Cardiac muscle cell (in vitro differentiated cells and primary cell): ENCODE measurements at places on chromosomes 2 and 18. TPM values are rescaled to one million over a fixed set of nuclear protein-coding genes. Genes with fewer than 3 reads are reported as not detected.

DNA sequence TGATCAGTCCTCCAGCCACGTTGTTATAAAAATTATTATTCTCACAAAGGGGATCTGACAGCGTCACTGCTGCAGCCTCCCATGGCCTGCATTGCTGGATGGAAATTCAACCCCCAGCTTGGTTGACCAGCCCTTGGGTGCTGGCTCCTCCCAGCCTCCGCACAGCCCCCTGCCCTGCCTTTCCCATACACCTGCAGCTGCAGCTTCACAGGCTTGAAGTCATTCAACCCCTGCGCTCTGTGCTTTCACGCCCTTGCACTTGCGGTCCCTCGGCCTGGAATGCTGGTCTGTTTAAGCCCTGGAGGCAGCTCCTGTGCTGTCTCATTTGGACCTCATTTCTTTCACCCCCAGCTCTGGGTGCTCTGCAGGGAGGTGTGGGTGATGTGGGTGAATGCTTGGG lies 860 bp upstream of the CD8A start:
- no peaks in the 10 kb centered on the region for H3K4me1 ChIP-seq
- DNase-seq: no peak
- H3K27me3 ChIP-seq: peaks cover 87% of the 10 kb centered on the region
- H3K4me3 ChIP-seq: no peak overlapping the region

- H3K4me3 ChIP-seq: no peak overlapping the region
- no peak overlapping the region for H3K27ac ChIP-seq
- DNase-seq: peak; percentile 52
- H3K27me3 ChIP-seq: no peaks in the 10 kb centered on the region
These were observed 1085.4 kb upstream of the NRXN1 start for GRCh38 chr2:52117299-52117698.

- H3K27ac ChIP-seq: no peak overlapping the region
- H3K4me1 ChIP-seq: no peaks in the 10 kb centered on the region
- H3K27me3 ChIP-seq: no peaks in the 10 kb centered on the region
- no peak for DNase-seq
- no peaks in the 10 kb centered on the region for H3K36me3 ChIP-seq
These were observed 362.0 kb downstream of the SOX11 start for GRCh38 chr2:6054161-6054671.

Gene CCL20
- 0.21 TPM in 1 of 2 replicates, not detected in the other for polyA plus RNA-seq

DNA sequence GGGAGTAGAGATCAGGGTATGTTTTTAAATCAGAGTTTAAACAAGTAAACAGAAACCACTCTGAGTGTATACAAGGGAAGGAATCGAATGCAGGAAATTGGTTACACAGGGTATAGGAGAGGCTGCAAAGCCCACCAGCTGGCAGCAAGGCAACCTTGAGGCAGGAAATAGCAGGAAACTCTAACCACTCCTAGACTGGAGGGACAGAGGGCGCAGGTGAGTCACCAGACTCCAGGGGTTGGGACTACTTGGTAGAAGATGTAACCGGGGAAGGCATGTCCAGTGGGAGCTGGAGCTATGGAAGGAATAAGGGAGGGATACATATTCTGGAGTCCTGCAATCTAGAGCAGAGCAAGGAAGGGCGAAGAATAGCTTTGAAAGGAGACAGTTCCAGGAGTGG lies 152.3 kb downstream of the MEIS1 start:
- no peaks in the 10 kb centered on the region for H3K4me1 ChIP-seq
- H3K4me3 ChIP-seq: no peak overlapping the region
- H3K27me3 ChIP-seq: peaks cover 21% of the 10 kb centered on the region
- H3K27ac ChIP-seq: no peak overlapping the region

Gene LYPD6
- 5.8 and 7.4 TPM in 2 replicates for polyA plus RNA-seq

Gene MC2R
- polyA plus RNA-seq: not detected in 2 replicates

DNA sequence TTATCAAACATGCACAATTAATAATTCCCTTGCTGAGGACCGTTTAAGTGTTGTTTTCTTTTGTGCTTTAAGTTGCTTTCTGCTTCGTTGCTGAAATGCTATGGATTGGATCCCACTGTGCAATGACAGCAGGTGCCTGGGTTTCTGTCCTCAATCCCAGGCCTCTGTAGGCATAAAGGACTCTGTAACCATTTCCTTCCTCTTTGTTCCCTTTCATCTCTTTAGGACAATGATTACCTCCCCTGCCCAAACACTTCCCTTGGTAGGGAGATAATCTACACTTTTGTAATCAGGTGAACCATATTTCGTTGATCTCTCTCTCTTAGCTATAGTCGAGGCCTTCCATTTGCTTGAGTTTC lies 58.6 kb upstream of the LYPD6B start:
- DNase-seq: no peak
- no peak overlapping the region for H3K4me3 ChIP-seq
- no peak overlapping the region for H3K27ac ChIP-seq
- no peaks in the 10 kb centered on the region for H3K4me1 ChIP-seq

DNA sequence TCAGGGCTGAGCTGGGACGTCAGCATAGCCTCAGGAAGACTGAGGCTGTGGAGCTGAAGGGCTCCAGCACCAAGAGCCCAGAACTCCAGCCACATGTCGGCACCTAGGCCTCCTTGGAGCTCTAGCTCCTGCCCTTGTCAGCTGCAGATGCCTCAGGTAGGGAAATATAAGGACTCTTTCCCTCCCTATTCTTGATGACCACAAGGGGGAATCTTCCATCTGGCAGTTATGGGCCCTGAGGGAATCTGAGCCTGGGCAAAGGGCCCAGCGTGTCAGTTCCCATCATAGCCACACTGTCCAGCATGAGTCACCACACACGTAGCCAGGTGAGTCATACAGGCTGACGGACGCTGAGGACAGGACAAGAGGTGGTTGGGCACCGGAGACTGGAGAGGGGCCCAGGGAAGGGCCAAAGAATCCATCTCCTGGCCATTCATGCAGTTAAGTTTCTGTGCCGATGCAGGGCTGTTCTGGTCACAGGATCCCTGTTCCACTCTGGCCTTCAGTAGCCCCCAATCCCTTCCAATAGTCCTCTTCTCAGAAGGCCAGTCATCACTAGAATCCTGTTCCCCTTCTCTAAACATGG lies 1.8 kb downstream of the MPV17 start:
- H3K4me3 ChIP-seq: no peak overlapping the region
- peaks cover 8% of the 10 kb centered on the region for H3K4me1 ChIP-seq
- no peaks in the 10 kb centered on the region for H3K27me3 ChIP-seq
- H3K36me3 ChIP-seq: no peaks in the 10 kb centered on the region
- DNase-seq: no peak
- no peak overlapping the region for H3K27ac ChIP-seq

Gene SERPINB3
- not detected in 2 replicates for polyA plus RNA-seq

Gene SERPINB7
- 0.24 TPM in 1 of 2 replicates, not detected in the other for polyA plus RNA-seq

Gene GALM
- polyA plus RNA-seq: 47.4 and 50.4 TPM in 2 replicates

GRCh38 chr2:106011380-106011779 lies 182.7 kb downstream of the UXS1 start:
- DNase-seq: no peak
- no peaks in the 10 kb centered on the region for H3K4me1 ChIP-seq
- no peaks in the 10 kb centered on the region for H3K27me3 ChIP-seq
- H3K36me3 ChIP-seq: no peaks in the 10 kb centered on the region
- H3K27ac ChIP-seq: no peak overlapping the region

Gene TMEM200C
- 13.5 and 18.2 TPM in 2 replicates for polyA plus RNA-seq

GRCh38 chr2:208608122-208608835 lies 201.7 kb downstream of the PTH2R start:
- no peaks in the 10 kb centered on the region for H3K36me3 ChIP-seq
- H3K27me3 ChIP-seq: no peaks in the 10 kb centered on the region
- no peak overlapping the region for H3K27ac ChIP-seq
- no peak overlapping the region for H3K4me3 ChIP-seq
- DNase-seq: no peak

DNA sequence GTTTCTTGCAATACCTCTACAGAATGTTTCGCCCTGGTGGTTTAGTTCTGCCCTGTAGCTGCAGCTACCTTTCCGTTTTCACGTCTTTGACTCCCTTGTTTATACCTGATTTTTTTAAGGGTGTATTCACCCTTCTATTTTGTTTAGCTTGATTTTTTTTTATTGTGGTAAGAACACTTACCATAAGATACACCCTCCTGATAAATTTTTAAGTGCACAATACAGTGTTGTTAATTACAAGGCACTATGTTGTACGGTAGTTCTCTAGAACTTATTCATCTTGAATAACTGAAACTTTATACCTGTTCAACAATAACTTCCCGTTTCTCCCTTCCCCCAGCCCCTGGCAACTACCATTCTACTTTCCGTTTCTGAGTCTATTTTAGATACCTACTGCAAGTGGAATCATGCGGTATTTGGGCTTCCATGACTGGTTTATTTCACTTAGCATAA lies 48.9 kb upstream of the NABP1 start:
- no peaks in the 10 kb centered on the region for H3K4me1 ChIP-seq
- no peaks in the 10 kb centered on the region for H3K36me3 ChIP-seq
- H3K4me3 ChIP-seq: no peak overlapping the region
- H3K27ac ChIP-seq: no peak overlapping the region

- H3K4me1 ChIP-seq: no peaks in the 10 kb centered on the region
- no peak overlapping the region for H3K27ac ChIP-seq
- no peaks in the 10 kb centered on the region for H3K36me3 ChIP-seq
- DNase-seq: no peak
- H3K4me3 ChIP-seq: no peak overlapping the region
These were observed 186.6 kb upstream of the SMAD2 start for GRCh38 chr18:48116873-48117630.

- H3K4me3 ChIP-seq: peak overlapping the region; percentile 92
- H3K4me1 ChIP-seq: peaks cover 27% of the 10 kb centered on the region
- H3K36me3 ChIP-seq: no peaks in the 10 kb centered on the region
- H3K27me3 ChIP-seq: no peaks in the 10 kb centered on the region
- peak; percentile 15 for DNase-seq
- no peak overlapping the region for H3K27ac ChIP-seq
These were observed 3.6 kb downstream of the IGFBP2 start for GRCh38 chr2:216636551-216637450.

DNA sequence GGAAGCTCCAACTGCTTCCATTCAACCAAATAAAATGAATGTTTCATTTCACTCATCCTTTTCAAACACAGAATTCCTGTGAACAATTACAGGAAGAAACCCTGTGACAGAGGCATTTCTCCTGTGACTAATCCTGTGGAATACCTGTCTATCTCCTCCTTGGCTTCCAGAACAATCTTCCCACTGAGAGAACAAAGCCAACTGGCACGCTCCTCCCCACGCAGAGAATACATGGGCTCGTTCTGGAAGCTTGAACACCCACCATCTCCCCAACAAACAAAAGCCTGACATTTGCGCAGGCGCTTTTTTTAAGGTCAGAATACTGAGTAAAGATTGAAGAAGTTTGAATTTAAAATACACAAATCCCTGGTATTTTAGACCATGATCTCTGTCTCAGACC lies 104.7 kb upstream of the SLC66A3 start:
- no peaks in the 10 kb centered on the region for H3K4me1 ChIP-seq
- H3K27me3 ChIP-seq: no peaks in the 10 kb centered on the region
- no peak for DNase-seq
- no peak overlapping the region for H3K4me3 ChIP-seq
- no peaks in the 10 kb centered on the region for H3K36me3 ChIP-seq

Gene IHH
- not detected in 2 replicates for polyA plus RNA-seq

Gene GRP
- not detected in 2 replicates for polyA plus RNA-seq

DNA sequence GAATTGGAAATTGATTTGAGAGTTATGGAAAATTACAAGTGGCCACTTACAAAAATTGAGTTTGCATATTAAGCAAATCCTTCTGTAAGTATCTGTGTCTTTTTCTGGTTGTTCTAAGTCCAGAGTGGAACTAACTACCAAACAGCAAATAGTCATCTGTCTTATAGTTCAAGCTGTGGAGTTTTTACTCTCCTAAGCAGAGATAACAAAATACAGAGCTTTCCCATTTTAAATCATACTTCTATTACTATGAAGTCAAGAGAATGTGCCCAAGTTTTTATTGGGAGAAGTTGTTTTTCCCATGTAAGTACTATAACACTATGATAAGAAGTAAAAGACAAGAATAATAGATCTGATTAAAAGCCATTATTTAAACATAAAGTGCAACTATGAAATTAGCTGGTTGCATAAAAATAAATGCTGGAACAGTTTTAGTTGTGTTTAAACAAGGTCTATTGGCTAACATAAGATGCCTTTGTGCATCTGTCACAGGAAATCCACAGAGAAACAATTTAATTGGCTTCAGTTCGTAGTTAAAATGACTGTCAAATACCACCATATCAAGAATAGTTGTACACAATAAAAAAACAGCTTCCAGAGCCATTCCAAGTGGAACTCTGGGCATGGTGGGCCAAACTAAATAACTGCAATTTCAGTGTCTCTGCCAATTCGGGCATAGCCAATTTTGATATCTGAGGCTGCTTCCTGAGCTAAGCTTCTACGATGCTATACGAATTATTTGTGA lies 1467.4 kb upstream of the NXPH2 start:
- H3K4me3 ChIP-seq: no peak overlapping the region
- no peaks in the 10 kb centered on the region for H3K27me3 ChIP-seq
- H3K4me1 ChIP-seq: no peaks in the 10 kb centered on the region
- H3K36me3 ChIP-seq: no peaks in the 10 kb centered on the region

Gene LCT
- polyA plus RNA-seq: 0.10 TPM in 1 of 2 replicates, not detected in the other
